Esophagus squamous epithelium (tissue), 5 donors: ENCODE measurements at places on chromosomes 5 and 9.

DNA sequence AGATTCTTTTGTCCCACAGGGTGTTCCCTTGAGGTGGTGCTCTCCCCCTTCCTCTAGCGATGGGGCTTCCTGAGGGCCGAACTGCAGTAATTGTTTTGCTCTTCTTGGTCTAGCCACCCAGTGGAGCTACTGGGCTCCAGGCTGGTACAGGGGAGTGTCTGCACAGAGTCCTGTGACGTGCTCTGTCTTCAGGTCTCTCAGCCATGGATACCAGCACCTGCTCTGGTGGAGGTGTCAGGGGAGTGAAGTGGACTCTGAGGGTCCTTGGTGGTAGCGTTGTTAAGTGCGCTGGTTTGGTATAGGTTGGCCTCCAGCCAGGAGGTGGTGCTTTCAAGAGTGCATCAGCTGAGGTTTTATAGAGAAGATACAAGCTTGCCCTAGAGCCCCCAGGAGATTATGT is 20.4 kb upstream of the CEP72 start:
- no peak for DNase-seq

GRCh38 chr9:118522093-118523028 is 818.2 kb downstream of the TLR4 start:
- DNase-seq = no peak

DNA sequence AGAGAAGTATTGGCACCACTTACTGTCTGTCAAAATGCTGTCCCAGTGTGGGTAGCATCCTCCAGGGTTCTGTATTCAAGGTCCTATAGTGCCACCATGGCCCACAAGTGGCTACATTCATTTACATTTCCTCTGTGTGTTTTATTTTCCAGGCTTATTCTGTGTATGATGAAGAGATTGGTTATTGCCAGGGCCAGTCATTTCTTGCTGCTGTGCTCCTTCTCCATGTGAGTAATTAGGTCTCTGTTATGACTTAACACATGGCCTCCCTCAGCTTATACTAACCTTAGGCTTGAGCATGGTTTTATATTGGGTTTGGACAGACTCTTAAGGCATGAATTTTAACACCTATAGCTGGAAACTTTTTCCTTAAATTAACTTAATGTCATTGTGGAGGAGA is 36.7 kb downstream of the GPR21 start:
- DNase-seq = no peak

- no peak for DNase-seq
Measured at GRCh38 chr5:37212096-37212495, 37.1 kb downstream of the CPLANE1 start.

DNA sequence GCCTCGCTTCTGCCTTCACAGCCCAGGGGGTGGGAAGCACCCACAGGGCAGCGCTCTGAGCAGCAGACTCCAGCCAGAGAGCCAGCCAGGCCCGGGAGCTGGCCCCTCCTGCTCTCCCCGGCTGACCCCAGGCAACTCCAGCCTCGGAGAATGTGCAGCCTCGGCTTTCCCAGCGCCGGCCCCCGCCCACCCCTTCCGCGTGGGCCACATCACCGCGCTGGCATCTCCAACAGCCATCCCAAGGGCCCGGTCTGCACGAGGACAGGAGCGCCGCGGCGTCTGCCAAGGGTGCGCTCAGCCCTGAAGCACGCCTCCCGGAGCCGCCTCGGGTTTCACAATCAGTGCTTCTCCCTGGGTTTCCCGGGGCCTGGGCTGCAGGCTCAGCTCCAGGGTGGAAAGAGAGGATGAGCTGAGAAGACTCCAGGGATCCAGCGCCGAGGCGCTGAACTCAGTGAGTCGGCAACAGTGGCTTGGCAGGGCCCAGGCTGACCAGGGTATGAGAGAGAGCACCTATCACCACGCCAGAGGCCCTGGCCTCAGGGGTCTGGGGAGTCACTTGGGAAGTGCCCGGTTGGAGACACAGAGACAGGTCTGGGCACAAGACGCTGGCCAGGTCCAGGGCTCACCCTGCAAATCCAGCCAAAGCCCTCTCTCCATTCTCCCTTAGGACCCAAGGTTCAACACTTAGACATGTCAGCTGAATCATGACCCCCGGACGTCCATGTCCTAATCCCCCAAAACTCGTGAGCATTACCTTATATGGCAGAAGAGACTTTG is 79.6 kb downstream of the ADAMTS2 start:
- DNase-seq = no peak

DNA sequence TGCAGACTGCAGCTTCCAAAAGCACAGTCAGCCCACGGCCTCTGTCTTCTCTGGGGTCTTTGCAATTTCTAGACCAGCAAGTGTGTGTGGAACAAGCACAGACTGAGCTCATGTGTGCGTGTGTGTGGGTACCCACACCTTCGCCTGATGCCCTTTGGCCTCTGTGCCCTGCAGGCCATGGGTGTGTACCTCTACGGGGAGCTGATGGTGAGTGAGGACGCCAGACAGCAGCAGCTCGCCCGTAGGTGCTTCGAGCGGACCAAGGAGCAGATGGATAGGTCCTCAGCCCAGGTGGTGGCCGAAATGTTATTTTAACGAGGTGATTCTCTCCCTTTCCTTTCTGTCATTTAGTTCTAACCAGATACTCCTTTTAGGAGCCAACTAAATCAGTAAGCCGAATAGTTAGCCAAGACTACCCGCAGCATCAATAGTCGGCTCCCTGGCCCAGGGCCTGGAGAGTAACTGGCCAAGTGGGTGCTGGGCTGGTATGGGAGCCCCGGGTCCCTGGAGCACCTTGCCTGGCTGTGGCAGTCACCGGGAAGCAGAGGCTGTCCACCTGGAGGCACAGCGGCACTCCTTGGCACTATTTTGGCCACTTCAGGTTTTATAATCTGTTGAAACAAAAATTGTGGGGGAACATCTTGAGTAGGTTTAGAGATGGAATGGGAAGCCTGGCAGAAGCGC is 235.0 kb downstream of the FANCC start:
- DNase-seq = no peak

DNA sequence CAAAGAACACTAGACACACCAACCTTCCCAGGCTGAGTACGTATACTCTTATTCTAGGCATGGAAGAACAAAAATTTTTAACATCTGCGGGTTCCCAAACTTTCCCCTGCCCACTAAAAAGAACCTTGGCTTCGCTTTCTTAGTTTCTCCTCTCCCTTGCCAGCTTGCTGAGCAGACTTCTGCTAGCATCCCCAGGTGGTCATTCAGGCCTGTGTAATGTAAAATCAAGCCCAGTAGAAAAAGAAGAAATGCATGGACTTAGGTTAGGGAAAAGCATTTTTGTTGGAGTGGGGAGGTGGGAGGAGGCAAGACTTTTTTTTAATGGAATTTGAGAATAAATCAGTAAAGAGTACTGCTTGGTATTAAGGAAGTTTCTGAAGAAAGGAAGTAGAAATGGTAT is 331.0 kb upstream of the TLE4 start:
- no peak for DNase-seq

- DNase-seq = no peak
Measured at GRCh38 chr5:115456056-115456455, 88.5 kb downstream of the FEM1C start.

DNA sequence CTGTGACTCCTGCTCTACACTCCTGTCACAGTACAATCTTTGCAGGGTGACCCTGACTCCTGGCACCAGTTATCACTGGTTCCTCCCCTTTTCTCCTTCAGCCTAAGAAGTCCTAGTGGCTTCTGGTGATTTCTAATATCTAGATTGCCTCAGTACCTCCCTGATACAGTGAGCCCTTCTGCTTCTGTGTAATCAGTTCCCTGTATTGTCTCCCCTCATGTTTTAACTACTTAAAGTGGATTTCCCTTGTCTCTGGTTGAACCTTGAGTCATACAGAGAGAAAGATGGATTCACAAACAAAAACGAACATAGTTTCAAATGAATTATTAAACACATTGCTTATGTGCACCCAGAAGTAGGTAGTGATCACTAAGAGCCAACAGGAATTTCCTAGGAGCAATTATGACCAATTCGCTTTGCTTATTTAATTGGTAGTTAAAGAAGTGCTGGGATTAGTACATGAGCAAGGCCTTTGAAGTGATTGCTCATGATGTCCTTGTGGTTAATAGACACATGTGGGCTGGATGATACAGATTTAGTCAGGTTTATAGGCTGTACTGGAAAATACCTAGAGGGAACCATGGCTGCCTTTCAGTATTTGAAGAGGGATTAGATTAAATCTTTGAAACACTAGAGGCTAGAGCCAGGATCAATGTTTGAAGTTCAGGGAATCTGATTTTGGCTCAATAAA is 145.8 kb upstream of the MEF2C start:
- no peak for DNase-seq

DNA sequence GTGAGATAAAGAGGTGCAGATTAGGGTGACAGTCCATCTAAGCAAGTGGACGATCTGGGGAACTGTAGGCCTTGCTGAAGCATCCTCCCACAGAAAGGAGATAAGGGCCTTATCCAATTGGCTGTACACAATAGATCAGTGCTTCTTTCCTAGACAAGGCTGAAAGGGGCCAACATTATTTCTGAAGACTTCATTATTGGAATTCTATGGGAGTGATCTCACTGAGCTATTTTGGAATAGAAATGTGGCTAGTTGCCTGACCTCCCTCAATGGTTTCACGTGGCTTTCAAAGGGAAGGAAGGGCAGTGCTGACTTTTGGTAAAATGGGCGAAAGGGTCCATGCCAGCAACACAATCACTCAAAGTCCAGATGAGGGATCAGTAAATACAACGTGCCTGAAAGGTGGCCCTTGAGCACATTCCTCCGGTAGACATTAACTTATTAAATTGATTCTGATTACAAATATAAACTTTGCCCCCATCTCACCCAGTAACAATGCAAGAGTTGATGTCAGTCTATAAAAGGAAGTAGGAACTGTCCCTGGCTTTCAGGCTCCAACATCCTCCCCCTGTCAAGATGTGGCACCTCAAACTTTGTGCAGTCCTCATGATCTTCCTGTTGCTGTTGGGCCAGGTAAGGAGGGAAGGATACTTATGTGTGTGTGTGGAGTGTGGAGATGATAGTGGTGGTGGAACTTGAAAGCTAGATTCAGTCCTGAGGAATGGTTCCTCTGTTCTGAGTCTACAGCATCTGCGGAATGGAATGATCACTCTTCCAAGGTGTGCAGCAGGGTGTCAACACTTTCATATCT is at the start of gene LEAP2:
Gene LEAP2 (plus strand): TSS at position 550 of the 811 bp plus-strand sequence. CDS start 27 bp downstream, at position 577.
- no peak for DNase-seq

DNA sequence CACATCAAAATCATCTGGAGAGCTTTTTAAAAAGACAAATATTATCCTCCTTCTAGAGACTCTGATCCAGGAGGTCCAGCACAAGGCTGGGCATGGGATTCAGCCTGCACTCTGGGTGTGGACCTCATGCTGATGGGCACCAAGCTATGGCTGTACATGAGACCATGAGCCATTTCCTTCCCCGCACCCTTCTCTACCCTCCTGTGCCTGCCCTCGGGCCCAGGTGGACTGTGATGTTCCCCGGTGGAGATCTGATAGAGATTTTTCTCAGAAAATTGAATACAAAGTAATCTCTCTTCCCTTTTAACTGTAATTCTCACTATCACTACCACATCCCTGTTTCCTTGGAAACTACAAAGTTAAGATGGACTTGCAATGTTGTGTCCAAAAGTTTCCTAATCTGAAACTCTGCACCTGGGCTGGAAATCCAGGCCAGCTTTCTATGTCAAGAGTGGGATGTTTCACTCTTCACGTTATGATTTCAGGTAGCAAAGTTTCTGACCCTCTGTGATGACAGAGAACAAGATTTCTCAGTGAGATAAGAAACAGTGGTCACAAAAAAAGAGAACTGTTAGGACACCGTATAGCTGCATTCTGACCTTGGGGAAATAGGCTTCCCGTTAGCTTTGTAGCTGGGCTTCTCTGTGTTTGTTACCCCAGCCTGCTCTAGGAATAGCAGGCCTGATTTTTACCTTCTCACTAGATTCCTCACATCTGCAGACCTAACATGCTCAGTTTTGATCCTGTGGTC is 11.5 kb downstream of the SFXN1 start:
- no peak for DNase-seq

- no peak for DNase-seq
Measured at GRCh38 chr5:144794922-144795321, 624.2 kb downstream of the KCTD16 start.

DNA sequence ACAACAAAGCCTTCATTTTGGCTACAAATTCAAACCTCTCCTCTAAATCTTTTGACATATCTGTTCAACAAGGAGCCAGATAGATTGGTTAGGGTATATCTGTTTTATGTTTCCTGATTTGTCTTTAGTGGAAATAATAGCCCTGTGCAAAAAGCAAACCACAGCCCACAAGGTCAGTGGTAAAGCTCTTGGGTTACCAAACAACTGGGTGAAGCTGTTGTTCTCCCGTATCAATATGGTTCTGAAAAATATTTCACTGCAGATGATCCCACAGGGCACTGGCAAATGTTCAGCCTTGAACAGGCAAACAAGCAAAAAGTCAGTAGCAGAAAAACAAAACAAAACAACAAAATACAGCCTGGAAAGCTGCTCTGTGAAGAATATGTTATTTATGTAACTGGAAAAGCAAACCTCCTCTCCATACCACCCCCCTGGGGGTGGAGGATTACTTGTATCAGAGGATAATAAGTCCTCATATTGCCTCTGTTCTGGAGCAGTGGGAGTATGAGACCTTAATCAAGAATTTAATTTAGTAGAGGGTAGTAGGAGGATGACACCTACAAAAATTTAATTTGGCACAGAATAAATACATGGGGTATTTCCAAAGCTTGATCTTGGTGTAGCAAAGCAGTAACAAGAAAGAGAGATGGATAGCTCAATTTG is 20.8 kb upstream of the PTBP3 start:
- DNase-seq = no peak

- DNase-seq = no peak
Measured at GRCh38 chr9:8677741-8678140, 878.2 kb upstream of the DMAC1 start.

- DNase-seq = no peak
Measured at GRCh38 chr5:120790339-120790738, 326.2 kb downstream of the PRR16 start.

DNA sequence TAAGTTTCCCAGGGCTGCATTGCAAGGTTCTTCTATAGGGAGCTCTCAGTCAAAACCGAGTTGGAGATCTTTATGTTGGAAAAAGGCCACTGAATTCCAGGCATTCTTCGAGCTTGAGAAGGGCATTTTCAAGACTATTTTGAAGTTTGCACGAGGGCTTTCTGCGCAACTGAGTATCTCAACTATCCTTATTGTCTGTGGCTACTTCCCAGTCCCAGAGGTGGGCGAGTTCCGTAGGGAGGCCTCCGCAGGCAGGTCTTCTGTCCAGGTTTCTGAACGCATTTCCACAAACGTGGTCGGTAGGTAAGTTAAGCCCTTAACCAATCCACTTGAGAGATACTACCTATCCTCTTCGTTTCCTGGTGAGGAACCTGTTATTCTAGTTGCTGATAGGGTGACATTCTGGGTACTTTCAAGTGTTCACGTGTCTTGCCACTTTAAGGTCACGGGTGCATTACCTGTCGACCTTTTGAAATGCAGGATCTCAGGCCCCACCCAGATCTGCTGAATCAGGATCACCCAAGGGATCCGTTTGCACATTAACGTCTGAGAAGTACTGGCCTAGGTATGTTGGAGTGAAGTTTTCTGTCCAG is 51.4 kb upstream of the TJP2 start:
- no peak for DNase-seq

- no peak for DNase-seq
Measured at GRCh38 chr5:1410156-1411014, 34.9 kb downstream of the SLC6A3 start.

GRCh38 chr5:65570598-65571226 is 7.6 kb downstream of the PPWD1 start:
- no peak for DNase-seq

- DNase-seq = no peak
Measured at GRCh38 chr5:111950660-111951059, 193.7 kb upstream of the NREP start.
